Activated T-cell treated with anti-CD3 and anti-CD28 coated beads, Interleukin-2, amount 50 U/mL, for 4 hours (primary cell): ENCODE measurements at places on chromosomes 2 and 18. TPM values are rescaled to one million over a fixed set of nuclear protein-coding genes. Genes with fewer than 3 reads are reported as not detected.
A peak's percentile ranks its signal among the peaks of the same experiment; 100 is the strongest.

- no peak for DNase-seq
These were observed 12.0 kb upstream of the GCC2 start for GRCh38 chr2:108436976-108437375.

GRCh38 chr18:2846636-2847316, at the start of gene EMILIN2:
Gene EMILIN2 (plus strand): TSS chr18:2847006. CDS start chr18:2847189, 183 bp downstream.
- DNase-seq: peak; percentile 29

GRCh38 chr2:112833976-112834375, 2.6 kb downstream of the IL1B start:
- DNase-seq: no peak

- DNase-seq: no peak
These were observed 33.5 kb downstream of the FEZ2 start for GRCh38 chr2:36564377-36564930.

The TUBA3E gene
- not detected for total RNA-seq

The STPG4 gene
- not detected for total RNA-seq
